ENCODE measurements at places on chromosomes 5 and 9.

DNA sequence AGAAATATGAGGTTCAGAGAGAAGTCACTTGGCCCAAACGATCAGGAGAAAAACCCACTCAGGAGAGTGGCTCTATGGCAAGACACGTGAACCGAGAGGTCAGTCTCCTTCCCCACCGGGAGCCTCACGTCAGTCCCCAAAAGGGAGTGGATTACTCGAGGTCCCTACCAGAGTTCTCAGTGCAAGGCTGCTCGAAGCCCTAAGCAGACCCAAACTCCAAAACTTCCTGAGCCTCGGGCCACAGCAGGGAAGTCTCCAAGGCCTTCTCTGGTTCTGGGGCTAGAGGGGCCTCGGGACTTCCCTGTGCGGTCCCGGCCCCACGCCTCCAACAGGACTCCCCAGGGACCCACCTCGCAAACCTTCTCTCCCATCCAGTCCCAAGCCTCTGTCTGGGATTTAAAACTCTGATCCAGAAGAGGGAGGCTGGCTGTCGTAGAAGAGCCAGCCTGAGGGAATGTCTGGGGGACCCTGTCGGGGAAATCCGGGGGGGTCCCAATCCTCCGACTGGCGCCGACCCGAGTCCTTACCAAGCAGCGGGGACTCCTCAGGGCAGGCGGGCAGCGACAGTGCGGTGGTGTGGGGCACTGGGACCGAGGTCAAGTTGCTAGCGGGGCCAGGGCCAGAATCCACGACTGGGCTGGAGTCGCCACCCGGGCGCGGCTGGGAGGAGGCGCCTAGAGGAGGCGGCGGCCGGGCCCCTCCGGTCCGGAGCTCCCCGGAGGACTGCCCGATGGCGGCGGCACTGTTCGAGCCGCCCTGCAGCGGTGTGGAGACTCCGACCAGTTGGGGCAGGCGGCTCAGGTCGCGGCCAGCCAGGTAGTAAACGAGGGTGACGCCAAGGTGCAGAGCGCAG lies 679 bp downstream of the B4GALT1 start:
- no peak for DNase-seq

DNA sequence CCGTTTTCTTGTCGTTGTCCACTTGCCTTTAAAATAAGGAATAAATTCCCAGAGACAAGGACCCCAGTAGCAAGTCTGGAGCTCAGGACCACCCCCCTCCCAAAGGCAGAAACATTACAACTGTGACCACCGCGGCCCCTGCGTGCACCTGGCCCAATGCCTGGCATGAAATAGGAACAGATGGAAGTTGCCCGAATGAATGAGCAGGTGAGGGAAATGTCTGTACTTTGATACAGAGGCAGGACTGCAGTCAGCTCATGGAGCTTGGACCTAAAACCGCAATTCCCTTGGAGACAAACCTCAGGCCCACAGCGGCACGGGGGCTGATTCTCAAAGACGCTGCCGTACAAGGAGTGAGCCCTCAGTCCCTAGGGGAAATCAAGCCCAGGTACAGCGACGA lies 55.3 kb upstream of the SARDH start:
- no peak for DNase-seq

- no peak for DNase-seq
These were observed 24.4 kb upstream of the GPR151 start for GRCh38 chr5:146540414-146540813.

DNA sequence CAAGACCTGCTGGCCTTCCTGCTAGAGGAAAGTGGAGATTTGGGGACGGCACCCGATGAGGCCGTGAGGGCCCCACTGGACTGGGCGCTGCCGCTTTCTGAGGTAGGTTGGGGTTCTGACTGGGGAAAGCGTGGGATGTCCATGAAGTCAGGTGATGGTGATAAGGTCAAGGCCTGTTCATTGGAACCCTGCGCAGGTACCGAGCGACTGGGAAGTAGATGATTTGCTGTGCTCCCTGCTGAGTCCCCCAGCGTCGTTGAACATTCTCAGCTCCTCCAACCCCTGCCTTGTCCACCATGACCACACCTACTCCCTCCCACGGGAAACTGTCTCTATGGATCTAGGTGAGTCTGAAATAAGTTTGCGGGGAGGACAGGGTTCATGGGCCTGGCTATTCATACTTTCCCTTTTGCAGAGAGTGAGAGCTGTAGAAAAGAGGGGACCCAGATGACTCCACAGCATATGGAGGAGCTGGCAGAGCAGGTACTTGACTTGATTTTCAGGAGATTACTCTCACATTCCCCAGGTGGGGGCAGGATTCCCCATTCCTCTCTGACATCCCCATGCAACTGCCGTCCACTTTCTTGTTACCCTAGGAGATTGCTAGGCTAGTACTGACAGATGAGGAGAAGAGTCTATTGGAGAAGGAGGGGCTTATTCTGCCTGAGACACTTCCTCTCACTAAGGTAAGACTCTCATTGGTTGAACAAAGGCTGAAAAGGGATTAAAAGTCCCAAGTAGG lies 505 bp downstream of the CREB3 start:
- DNase-seq: no peak

DNA sequence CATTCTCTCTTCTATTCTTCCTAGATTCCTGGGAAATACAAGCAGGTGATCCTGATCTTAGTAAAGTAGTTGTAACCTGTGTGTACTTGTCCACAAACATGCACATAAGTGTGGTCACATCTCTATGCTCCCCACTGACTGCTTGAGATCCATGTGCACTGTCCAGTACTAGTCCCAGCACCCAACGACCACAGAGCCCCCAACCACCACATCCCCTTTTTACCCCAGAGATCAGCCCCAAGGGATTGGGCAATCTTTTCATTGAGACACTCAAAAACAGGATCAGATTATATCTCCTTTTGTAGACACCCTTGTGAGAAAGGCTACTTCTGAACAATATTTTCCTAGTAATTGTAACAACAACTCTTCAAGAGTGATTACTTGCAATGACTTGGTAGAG lies 240.6 kb downstream of the ACTL7B start:
- no peak for DNase-seq

DNA sequence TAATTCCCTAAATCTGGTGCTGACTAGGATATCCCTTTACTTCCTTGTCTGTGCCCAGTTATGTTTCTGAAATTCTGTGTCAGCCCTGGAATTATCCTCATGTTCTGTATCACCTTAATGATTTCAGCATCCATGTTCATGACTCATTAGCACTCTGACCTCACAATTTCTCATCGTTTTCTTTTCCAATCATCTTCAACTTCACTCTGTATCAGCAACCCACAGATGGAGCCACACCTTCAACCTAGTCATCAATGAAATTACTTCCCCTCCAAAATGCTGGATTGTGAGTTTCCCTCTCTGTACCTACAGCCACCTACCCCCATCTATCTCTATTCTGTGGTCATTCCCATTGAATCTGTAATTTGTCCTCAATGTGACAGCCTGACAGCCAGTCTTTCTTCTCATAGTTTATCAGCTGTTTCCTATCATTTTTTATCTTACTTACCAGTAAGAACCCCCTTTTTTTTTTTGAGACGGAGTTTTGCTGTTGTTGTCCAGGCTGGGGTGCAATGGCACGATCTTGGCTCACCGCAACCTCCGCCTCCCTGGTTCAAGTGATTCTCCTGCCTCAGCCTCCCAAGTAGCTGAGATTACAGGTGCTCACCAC lies 3.1 kb upstream of the IL6ST start:
- DNase-seq: no peak

GRCh38 chr5:60668686-60669304 lies 31.2 kb downstream of the DEPDC1B start:
- DNase-seq: no peak

- no peak for DNase-seq
These were observed 600.7 kb upstream of the SGCD start for GRCh38 chr5:155726267-155726666.

GRCh38 chr5:180135128-180135955 lies 63.8 kb upstream of the RNF130 start:
- DNase-seq: peak; percentile 21

DNA sequence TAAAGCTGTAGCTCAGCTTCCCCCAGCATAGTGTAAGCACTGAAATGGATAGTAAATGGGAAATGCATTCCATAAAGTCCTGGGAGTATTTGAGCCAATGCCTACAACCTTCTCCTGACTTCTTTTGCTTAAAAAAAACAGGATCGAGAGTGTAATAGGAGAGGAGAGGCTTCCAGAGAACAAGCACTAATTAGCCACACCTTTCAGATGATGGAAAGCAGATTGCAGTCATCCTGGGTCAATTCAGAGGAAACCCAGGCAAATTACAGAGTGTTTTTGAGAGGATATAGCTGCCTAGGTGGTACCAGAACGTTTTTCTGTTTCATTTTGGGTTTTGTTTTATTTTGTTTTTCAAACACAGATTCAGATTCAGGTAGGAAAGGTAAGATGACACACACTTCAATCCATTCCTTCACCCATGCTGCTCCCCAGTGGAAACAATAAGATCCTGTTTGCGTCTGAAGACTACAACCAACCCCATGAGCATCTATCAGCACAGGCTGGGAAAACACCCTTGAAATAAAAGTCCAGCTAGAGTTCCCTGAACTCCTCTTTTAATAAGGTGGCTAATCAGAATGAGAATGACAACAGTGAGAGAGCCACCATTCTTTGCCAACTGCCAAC lies 95.6 kb downstream of the RFK start:
- DNase-seq: no peak

GRCh38 chr5:74205767-74206578 lies 434.6 kb downstream of the ENC1 start:
- no peak for DNase-seq

GRCh38 chr9:3337515-3338225 lies 188.1 kb downstream of the RFX3 start:
- DNase-seq: no peak

- no peak for DNase-seq
These were observed 488.1 kb upstream of the PAPPA start for GRCh38 chr9:115665519-115665918.

DNA sequence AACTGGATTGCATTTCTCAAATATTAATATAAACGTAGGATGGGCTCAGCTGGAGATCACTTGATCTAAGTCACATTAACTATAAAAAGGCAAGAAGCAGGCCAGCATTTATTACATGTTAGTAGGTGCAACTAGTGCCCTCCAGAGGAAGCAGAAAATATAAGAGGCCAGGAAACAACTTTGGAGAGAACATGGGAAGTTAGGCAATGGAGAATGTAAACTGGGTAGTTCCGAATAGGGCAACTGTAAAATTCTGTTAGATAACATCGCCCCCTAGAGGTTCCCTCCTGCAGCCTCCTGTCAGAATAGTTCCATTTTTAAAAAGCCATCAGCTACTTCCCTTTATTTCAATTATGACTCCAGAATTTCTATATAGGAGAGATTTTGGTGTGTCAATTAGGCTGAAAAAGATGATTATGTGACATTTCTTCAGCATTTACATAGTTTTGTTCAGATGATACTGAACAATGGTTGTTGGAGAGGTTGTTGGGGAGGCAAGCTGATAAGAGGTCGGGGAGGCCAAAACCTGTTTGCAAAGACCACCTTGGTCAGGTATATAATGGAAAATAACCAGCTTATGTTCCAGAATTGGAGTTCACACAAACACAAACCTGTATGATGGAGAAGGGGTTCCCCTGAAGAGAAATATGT lies 22.4 kb downstream of the CCL28 start:
- DNase-seq: peak; percentile 66

DNA sequence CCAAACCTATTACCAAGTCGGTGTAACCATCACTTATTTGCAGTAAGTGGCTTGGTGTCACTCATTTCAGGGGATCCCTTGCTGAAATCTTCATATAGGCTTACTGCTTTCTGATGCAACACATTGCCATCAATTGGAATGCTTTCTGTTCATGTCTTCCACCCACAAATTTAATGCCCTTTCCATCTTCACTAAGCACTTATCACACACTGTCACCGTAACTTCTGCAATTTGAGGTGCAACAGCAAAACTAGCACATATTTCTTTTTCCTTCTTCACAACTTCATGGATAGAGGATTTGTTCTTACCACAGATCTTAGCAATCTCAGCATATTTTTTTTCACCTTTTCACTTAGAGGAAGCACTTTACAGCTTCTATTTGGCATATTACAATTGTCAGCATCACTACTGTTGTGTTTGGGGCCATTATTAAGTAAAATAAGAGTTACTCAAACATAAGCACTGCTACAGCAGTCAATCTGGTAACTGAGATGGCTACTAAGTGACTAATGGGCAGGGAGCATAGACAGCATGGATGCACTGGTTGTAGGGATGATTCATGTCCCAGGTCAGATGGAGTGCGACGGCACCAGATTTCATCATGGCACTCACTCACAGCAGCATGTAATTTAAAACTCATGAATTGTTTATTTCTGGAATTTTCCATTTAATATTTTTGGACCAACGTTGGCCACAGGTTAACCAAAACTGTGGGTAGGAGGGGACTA lies 70.1 kb downstream of the PIP5K1B start:
- DNase-seq: no peak

DNA sequence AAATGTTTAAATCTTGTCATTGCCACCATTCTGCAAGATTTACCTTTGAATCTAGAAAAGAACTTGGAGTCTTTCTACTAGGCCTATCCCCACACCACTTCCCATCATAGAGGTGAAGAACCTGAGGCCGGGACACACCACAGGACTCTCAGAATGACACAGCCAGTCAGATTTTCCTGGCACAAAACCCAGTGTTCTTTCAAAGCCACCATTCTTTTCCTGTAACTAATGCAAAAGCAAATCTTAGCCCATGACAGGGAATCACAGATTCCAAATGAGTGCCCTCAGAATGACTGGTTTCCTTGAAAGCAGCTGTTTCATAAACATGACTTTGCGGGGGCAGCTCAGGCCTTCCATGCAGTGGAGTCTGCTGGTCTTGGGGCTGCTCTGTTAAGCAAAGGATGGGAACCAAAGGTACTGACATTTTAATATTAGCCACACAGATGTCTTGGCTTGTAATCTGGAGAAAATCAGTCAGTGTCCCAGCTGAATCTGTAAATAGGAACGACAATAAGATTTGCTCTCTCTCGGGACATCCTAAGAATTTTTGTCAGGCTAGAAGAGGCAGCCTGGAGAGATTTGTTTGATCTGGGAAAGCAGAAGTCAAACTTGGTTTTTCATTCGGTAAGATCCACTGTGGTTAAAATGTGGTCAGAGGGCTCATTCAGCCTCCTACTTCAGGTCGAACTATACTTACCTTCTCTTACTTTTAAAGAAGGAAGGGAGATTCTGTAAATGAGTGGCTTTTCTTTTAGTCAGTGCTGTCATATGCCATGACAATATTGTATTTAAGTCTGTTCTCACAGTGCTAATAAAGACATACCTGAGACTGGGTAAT lies 115.1 kb downstream of the PALM2AKAP2 start:
- DNase-seq: no peak

- DNase-seq: no peak
These were observed 12.6 kb downstream of the DIRAS2 start for GRCh38 chr9:90629991-90630390.

GRCh38 chr5:159906943-159907342 lies 9.3 kb upstream of the ADRA1B start:
- DNase-seq: no peak

GRCh38 chr9:98504298-98505282 lies 204.1 kb downstream of the GABBR2 start:
- no peak for DNase-seq

GRCh38 chr5:55691265-55692105 lies 20.6 kb downstream of the SLC38A9 start:
- DNase-seq: peak; percentile 26

- no peak for DNase-seq
These were observed 275.1 kb downstream of the BRINP1 start for GRCh38 chr9:119094086-119094485.

GRCh38 chr9:22682961-22683699 lies 236.5 kb downstream of the DMRTA1 start:
- DNase-seq: no peak

GRCh38 chr5:74127381-74128320 lies 501.7 kb downstream of the ARHGEF28 start:
- DNase-seq: peak; percentile 48

Data from D341Med (cell line).